ENCODE measurements at places on chromosomes 7 and 10.

DNA sequence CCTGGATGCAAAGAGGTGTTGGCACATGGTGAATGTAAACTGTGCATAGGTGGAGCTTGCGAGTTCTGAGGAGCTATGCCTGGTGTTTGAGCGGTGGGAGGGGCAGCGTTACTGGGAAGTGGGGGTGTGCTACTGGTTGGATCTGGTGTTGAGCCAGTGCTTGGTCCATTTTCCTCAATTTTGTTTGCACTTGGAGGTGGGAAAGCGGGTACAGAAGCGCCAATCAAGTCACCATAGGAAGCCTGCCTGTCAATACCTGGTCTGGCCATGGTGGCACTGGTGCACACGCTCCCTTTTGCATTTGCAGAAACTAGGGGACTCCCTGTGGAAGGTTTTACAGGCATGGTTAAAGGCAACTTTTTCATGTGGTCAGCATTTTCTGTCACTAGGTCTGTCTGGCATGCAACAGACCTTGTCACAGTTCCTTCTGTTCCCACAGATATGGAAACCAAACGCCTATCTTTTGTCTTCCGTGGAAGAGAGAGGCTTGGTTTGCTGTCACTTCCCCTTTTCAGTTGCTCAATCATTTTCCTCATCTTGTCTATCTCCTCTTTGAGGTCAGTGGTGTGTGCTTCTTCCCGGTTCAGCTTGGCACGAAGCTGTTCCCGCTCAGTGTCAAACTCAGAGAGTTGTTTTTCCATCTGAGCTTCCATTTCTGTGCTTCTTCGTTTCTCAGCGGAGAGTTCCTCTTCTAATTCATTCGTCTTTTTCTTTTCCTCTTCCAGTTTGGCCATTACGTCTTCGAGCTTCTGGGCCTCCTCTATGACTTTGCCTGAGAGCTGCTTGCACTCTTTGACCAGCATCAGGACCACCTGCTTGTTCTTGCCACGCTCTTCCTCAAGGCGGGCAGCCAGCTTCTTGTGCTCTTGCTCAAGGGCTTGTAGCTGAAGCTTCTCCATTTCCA, 81.1 kb downstream of the CTTNBP2 start:
- no peak for DNase-seq

GRCh38 chr7:4906682-4907081, 23.2 kb upstream of the RADIL start:
- DNase-seq: no peak

GRCh38 chr10:64334084-64334483, 812.9 kb downstream of the REEP3 start:
- no peak for DNase-seq

- DNase-seq: no peak
Measured at GRCh38 chr7:105304040-105304895, 84.5 kb downstream of the SRPK2 start.
